ENCODE measurements at places on chromosomes 1 and 21.

DNA sequence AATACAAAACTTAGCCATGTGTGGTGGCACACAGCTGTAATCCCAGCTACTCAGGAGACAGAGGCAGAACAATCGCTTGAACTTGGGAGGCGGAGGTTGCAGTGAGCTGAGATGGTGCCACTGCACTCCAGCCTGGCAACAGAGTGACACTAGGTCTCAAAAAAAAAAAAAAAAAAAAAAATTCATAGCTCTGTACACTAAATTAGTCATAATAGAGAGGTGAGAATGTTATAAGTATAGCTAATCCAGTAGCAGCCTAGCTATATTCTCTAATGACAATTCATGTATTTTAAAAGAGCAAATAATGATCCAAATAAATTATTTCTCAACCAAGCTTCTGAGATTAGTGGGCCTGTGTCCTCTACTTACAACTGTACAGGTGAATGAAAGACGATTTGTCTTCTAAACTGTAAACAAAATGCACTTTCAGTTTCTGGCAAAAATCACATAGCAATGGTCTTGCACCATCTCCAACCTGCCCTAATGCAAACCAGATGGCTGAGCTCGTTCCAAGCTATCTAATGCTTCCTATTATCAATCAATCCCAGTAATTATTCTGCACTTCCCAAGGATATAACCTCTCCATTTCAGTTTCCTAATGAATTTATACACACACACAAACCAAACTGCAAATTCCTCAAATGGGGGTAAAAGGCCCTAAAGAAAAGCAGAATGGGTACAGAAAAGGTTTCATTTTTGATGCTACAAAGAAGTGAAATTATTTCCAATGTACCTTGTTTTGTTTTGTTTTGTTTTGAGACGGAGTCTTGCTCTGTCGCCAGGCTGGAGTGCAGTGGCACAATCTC lies 56.5 kb downstream of the GATAD2B start:
- peak; percentile 76 for DNase-seq

- peak; percentile 70 for DNase-seq
These were observed 1198.9 kb downstream of the PLA2G4A start for GRCh38 chr1:188027613-188028012.

DNA sequence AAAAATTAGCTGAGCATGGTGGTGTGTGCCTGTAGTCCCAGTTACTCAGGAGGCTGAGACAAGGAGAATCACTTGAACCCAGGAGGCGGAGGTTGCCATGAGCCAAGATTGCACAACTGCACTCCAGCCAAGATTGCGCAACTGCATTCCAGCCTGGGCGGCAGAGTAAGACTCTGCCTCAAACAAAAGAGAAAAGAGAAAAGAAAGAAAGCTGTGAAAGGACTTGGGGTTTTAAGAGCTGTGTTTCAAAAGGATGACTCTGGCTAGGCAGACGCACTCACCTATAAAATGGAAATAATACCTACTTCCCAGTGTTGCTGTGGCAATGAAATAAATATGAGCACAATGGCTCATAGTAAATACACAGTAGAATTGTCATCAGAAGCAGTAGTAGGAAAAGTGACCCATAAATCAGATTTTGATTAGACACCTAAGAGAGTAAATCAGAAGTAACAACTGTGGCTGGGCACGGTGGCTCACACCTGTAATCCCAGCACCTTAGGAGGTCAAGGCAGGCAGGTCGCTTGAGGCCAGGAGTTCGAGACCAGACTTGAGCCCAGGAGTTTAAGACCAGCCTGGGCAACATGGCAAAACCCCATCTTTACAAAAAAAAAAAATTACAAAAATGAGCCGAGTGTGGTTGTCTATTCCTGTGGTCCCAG lies 45.9 kb upstream of the PUM1 start:
- DNase-seq: peak; percentile 63

DNA sequence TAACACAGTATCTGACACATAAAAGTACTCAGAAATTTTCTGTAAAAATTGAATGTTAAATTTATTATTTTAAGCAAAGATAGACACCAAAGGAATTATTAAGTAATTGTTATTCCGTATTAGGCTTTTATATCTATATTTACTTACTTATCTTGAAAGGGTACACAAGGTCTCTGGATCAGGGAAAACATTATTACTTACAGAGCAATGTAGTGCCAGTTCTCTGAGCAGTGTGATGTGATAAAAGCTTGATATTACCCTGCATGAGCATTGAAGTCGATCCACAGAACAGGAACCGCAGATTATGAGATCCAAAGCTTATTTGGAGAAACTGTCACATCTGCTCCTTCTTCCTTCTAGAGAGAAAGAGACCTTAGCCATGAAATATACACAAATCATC lies 637.9 kb upstream of the RGS18 start:
- no peak for DNase-seq

DNA sequence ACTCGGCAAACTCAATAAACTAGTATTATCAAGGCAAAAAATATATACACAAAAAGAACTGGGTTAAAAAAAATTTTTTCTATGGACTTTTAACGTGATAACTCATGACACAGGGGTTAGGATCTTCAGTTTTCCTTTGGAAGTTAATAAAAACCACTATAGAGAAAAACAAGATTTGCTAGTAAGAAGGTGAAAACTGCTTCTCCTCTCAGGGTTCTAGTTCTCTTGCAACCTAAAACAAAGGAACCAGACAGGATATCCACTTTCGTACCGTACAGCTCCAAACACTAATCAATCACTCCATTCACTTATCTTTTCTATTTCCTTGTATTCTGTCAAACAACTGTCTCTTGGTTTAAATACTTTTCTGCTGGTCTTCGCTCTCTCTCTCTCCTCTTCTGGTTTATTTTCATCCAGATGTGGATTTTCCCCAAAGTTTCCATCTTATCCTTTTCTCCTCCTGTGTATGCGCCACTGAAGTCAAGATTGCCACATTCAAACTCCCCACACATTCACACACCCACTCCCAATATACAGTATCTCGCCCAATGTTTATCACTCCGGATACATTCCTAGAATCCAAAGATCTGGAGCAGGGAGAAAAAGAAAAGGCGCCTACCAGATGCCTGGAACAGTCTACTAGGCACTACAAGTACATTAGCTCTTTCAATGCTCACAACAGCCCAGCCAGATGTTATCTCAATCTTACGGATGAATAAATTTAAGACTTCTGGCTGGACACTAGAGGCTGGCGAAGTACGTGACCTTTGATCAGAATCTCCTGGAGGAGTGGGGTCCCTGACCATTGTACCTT lies 775 bp upstream of the PRPF38B start:
- DNase-seq: peak; percentile 28

GRCh38 chr1:10781137-10781536 lies 15.3 kb downstream of the CASZ1 start:
- no peak for DNase-seq

- DNase-seq: no peak
These were observed 57.9 kb upstream of the ADARB1 start for GRCh38 chr21:45016406-45017038.

GRCh38 chr1:230754796-230755195 lies 7.6 kb downstream of the CAPN9 start:
- peak; percentile 68 for DNase-seq

DNA sequence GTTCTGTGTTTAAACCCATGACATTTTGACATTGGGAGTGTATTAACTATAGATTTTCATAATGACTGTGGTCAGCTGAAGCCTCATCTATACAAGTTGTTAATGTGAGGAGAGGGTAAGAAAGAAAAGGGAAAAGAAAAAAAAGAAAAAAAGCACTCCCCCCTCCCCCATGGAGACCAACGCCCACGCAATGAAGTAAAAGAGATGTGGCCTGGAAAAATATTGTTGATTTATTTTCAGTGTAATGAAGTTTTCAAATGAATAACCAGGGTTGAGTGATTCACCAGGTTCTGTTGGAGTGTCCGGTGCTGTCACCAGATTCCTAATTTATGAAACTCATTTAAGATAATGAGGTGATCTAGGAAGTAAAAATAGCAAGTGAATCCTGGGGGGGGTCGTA lies 4.7 kb downstream of the RNF220 start:
- DNase-seq: no peak

DNA sequence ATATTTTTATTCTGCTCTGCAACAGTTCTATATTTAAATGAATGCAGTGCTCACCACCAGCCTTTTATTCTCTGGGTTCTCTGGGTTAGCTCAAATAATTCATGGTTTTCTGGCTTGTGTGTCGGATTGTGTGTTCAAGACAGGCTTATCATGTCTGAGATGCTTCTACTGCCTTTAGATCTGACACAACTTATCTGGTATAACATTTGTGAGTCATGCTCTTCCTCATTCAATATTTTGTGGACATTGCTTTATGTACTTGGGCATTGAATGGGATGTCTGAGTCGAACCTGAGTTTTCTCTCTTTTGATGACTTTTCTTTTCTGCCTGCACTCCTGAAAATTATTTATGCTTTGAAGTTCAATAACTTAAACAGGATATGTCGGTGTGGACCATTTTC lies 17.6 kb upstream of the PKP1 start:
- no peak for DNase-seq

DNA sequence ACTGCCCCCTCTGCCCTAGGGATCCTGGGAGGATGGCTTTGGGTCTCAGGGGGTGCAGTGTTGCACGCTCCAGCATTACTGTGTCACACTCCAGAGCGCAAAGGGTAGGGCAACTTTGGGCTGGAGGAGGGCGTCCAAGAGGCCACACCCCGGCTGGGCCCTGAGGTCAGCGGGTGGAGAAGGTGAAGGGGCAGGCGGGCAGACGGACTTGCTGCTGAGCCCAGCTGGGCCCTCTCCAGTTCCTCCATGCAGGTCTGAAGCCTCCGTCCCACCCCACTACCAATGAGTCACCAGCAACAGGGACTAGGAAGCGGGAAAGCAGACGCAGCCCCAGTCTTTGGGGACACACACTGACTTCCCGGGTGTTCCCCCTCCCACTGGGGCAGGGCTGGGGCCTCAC lies 116.0 kb downstream of the CASZ1 start:
- no peak for DNase-seq

GRCh38 chr1:244341455-244342450 lies 110.0 kb downstream of the ADSS2 start:
- DNase-seq: no peak

GRCh38 chr1:225946803-225947202 lies 5.8 kb upstream of the LEFTY2 start:
- no peak for DNase-seq

- peak; percentile 94 for DNase-seq
These were observed at the start of gene NID1 for GRCh38 chr1:236064674-236065508. Gene NID1 (minus strand): TSS chr1:236065090. CDS start chr1:236065079, 11 bp downstream.

GRCh38 chr1:15975358-15975804 lies 520 bp downstream of the ZBTB17 start:
- DNase-seq: peak; percentile 56

GRCh38 chr1:209900734-209901133 lies 37.3 kb upstream of the SYT14 start:
- peak; percentile 38 for DNase-seq

DNA sequence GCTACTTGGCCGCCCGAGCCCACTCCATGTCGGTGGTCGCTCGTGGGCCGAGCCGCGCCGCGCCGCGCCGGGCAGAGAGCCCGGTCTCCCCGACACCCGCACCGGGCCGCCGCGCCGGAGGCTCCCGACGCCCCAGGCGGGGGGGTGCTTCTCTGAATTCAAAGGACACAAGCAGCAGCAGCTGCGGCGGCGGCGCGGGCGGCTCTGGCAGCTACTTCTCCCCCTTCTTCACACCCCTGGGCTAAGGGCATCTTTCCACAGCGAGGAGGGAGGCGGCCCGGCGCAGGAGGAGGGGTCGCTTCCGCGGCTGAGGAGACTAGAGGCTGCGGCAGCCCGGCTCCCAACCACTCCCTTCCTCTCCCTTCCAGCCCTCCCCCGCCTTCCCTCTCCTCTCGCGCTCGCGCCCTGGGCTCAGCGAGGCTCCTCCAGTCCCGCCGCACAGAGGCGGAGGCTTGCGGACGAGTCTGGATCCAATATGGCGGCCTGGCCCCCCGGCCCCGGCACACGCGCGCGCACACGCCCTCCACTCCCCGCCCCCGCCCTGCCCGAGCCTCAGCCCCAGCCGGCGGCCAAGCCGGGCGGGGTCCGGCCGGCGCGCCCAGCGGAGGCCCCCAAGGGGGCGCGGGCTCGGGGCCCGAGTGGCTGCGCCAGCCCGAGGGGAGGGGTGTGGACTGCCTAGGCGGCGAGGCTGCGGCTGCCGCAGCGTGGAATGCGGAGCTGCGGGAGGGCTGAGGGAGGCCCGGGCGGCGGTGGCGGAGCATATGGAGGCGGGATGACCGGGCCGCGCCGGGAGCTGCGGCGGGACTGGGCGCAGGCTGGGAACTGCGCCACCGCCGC lies at the start of gene CDC42BPA:
CDC42BPA (minus strand) TSS at position 477 of the 837 bp plus-strand sequence. CDS start 1,310 bp downstream, outside the sequence.
- peak; percentile 93 for DNase-seq

GRCh38 chr1:38730511-38731397 lies 128.8 kb downstream of the RRAGC start:
- DNase-seq: peak; percentile 69

GRCh38 chr1:17820198-17820597 lies 65.1 kb downstream of the ACTL8 start:
- no peak for DNase-seq

GRCh38 chr1:212565571-212566305 lies 42.8 kb upstream of the ATF3 start:
- no peak for DNase-seq

DNA sequence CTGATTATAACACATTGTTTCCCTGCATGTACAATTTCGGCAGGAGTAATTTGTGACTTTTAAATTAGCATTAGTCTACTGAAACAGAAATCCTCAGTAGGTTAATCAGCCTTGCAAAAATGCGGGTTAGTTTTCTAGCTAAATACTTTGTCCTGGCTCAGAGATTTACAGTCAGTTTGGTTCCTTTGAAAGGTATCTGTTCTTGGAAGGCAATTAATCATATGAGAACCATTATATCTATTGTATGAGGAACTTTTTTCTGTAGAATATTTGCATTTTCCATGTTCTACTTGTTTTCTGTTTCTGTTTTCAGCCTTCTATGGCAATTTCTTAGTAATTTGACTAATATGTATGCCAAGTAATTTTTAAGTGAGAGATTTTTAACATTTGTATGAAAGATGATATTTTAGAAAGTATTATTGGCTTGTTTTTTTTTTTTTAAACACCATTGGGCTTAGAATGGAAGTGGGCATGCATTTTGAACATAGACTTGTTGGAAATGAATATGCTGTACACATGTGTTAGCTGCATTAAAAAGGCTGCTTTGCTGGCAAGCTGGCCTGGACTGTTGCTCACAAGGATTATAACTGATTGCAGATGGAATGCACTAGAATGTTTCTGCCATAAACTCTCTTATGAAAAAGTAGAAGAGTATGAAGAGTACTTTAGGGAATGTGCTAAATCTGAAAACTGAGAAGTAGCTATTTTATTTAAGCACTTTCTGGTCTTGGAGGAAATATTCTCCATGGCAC lies 26.2 kb downstream of the KIF1B start:
- DNase-seq: peak; percentile 48

Data from fibroblast of villous mesenchyme (primary cell).